ENCODE measurements at places on chromosomes 4 and X.
A peak's percentile ranks its signal among the peaks of the same experiment; 100 is the strongest.

- DNase-seq = no peak
Observed at GRCh38 chrX:105820247-105820646, 2.1 kb upstream of the NRK start.

DNA sequence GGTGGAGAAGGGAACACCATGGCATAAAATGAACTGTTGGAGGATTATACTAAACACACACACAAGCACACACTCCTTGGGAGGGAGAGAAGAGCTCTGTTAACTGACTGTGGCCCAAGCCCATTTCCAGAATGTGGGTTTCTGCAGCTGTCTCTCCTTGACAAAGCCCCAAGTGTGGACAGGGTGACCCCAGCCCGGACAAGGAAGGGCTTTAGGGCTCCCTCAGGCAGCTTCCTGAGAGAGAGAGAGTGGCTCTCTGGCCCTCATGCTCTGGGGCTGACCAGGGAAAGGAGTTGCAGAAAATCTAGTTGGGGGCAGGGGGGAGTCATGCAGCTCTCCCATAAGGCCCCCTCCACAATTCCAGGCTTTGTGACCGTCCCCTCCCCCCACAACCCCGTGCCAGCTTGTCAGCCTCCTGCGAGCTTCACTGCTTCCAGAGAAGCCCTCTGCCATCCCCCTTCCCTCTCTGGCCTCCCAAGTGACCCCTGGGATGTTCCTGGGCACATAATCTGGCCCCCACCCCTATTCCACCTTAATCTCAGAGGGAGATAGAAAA lies 590 bp downstream of the ARHGEF9 start:
- DNase-seq = no peak

- DNase-seq = peak; percentile 3
Observed at GRCh38 chr4:3402491-3403347, 39.0 kb upstream of the HGFAC start.

- no peak for DNase-seq
Observed at GRCh38 chr4:185536411-185536709, 1.1 kb upstream of the PDLIM3 start.

DNA sequence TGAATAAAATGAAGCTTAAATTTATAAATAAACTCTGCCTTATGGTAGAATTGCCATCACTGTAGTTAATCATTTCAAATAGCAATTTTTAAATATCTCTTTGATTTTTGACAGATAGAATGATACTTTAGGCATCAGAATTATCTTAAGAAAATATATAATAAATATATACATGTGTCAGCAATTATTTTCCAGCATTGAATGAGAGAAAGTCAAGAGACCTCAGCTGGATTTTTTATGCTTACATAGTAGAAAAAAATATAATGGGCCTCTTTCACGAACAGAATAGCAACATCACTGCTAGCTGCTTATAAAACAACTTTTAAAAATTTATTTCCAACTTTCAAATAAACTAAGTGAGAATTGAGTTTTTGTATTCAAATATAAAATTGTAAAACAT lies 424.0 kb upstream of the MAGEB16 start:
- no peak for DNase-seq

GRCh38 chrX:94204524-94204923 lies 530.5 kb downstream of the FAM133A start:
- no peak for DNase-seq

DNA sequence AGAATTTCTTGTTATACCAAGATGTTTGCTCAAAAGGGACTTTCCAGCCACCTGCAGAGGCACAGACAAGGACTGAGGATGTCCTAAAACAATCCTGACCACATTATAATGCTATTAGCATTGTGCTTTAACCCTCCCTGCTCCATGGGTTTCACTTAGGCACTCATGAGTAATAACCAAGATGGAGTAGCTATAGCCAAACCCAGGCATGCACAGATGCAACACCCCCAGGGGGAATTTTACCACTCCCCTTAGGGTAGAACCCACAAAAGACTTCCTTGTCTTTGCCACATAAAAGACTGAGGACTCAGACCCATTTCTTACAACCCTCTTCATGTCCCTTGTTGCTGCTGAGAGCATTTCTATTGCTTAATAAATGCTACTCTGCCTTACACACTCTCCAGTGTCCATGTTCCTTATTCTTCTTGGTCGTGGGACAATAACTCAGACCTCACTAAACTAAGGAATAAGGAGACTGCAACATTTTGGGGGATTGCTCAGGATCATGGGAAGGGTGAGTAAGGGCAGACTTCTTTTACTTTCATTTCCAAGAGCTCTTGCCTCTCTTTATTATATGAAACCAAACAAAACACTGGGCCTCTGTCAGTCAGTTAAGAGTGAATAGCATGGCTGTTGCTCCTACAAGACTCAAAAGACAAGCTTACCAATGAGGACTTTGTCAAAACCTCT lies 103.5 kb downstream of the TECRL start:
- DNase-seq = no peak

DNA sequence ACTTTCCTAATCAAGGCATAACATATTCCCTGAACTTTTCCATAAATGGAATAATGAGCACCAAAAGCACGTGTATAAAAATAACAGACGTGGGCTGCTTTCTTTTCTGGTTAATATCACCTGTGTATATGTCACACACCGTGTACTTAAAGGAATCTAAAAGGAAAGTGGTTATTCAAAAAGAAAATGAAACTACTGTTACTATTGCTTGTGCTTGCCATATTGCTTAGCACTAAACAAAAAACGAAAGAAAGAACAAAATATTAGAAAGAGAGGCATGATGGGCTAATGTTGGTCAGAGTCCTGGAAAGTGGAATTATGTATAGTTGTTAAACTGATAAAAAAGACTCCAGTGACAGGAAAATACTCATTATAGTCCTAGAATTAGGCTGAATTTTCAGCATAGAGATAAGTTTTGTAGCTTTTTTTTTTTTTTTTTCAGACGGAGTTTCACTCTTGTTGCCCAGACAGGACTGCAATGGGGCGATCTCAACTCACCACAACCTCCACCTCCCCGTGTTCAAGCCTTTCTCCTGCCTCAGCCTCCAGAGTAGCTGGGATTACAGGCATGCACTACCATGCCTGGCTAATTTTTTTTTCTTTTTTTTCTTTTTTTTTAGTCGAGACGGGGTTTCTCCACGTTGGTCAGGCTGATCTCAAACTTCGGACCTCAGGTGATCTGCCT lies 123.2 kb downstream of the PABPC4L start:
- DNase-seq = no peak

DNA sequence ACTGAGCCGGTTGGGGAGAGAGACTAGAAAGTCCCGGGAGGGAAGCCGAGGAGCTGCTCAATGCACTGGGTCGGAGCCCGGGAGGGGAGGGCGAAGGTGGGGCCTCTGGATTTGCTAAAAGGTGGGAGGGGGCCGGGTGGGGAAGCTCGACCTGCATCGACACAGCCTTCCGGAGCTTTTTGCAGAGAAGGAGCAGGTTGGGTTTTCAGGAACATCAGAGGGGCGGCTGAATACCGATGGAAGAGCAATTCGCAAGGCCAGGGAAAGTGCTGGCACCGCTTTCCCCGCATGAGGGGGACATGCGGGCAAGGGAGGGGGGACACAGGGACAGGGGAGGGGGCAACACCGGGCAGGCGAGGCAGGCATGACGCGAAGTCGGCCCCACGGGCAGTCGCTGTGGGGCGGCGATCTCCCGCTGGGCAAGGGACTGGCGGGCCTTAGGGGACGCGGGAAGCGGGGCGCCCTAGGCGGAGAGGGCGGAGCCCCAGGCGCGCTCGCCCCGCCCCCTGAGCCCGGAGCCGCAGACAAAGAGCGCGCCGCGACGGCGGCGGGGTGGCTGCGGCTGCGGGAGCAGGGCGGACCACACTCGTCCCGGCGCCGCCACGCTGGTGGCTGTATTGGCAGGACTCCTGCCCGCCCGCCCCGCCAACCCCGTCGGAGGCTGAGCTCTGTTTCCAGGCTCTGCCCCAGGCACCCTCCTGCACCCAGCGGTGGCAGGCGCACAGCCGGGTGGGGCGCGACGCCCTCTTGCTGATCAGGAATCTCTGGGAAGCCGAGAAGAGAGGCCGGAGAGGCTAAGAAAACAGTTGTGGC lies 11.6 kb downstream of the PDZD4 start:
- DNase-seq = no peak

DNA sequence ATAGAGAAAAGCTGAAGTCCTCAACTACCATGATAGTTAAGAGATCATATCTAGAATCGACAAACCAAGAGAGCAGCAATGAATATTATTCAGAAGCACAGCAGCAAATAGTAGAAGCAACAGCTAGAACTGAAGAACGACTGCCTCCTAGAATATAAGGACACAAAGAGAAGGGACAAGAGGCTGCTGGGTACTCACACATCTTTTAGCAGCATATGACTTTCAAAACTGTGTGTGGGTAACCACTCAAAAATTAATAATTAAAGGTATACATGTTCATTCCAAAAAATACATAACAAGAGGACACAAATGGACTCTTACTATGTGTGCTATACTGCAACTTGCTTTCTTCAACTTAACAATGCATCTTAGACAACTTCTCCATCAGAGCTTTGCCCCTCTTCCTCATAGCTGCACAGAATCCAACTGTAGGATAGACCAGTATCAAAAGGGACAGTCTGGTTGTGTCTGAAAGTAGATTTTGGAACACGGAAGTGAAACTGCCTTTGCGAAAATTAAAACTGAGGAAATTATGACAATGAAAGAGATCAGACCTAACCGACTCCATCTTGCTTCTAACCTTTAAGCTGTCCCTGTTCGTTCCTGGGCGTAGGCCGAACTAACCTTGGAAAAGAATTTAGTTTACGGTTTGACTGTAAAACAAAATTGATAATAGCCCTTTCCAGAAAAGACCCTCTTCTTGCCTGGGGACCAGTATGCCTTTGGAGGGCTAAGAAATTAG lies 125.7 kb downstream of the SH3KBP1 start:
- DNase-seq = no peak

- no peak for DNase-seq
Observed at GRCh38 chr4:177726111-177726510, 283.9 kb upstream of the AGA start.

DNA sequence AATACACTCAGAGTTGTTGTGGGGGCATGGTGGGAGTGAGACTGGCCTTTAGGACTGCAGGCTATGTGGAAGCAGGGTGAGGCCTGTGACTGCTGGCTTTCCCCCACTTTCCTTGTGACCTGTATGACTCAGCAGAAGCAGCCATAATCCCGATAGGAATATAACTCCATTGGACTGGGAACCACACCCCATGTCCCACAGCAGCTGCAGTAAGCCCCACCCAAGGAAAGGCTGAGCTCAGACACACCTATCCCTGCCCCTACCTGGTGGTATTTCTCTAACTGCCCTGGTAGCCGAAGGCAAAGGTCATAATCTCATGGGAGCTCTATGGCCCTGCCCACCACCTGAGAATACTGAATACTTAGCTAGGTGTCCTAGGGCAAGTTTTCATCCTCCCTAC lies 169.3 kb downstream of the GC start:
- no peak for DNase-seq

DNA sequence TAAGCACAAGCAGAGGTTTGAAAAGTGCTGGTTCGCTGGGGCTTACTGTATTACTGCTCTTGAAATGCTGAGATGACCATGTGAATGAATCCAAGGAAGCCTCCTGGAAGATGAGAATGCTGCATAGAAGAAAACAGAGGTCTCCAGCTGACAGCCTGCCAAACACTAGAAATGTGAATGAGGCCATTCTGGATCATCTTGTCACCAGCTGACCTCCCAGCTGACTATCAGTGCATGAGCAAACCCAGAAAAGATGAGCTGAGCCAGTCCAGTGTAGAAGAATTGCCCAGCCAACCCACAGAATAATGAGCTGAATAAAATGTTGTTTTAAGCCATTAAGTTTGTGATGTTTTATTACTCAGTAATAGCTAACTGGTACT lies 49.1 kb upstream of the DYNLT3 start:
- no peak for DNase-seq

GRCh38 chrX:78661836-78662235 lies 2.7 kb upstream of the RTL3 start:
- DNase-seq = no peak

- DNase-seq = no peak
Observed at GRCh38 chr4:147059064-147059731, 113.5 kb upstream of the TTC29 start.

DNA sequence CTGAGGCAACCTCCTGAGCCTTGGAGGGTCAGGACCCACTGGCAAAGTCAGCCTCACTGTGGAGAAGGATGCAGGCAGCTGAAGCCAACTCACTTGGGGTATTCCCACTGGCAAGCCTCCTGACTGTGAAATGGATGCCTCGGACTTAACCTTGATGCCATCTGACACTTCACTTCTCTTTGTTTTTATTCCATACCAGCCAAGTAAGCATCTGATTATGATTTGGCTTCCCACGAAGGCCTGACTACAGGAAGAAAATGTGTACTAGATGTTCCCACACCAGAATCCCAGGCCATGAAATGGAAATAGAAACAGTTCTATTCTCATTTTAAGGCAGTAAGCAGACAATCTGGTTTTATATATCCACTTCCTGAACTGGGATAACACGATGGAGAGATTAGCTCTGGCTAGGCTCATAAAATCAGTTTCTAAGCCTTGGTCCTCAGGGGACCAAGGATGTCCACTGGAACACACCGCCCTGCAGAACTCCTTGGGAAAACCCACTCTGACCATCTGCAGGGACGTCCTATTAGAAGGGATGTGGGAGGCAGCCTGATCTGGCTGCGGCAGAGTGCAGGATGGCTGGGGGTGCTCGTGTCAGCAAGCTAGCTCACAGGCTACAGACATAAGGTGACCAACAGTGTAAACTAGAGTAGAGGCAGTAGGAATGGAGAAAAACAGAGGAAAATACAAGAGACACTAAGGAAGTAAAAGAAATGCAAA lies 89.3 kb downstream of the TSPAN5 start:
- no peak for DNase-seq

DNA sequence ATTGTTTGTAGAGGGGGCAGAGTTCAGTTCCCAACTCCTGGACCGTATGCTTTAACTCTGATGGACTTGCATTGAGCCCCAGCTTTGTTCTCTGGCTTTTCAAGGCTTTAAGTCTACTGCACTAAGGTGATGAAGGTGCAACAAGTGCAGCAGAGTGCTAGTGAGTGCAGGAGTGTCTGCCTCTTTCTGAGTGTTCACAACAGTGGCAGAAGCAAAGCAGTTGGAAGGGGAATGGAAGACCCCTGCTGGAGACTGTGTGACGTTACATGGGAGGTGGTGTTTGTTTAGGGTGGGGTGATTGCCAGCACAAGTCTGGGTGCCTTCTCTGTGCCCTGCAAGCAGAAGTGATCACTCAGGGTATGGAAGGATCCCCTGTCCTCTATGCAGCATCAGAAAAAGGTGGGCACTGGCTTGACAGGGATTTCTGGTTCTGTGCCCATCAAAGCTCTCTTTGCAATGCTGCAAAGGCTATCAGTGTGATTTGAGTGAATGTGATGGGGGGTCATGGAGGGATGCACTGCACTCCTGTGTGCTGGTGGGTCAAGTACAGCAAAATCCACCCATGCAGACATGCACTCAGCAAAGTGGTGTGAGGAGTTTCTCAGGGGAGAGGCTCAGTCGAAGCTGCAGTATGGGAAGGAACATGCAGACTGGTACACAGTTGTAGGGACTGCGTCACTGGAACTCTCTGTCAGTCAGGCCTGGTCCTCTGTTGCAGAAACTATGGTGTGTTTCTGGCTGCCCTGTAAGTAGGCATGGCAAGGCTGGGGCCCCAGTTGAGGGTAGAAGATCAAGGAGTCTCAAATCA lies 70.9 kb upstream of the UGT2B7 start:
- no peak for DNase-seq

GRCh38 chrX:29145316-29145715 lies 558.1 kb downstream of the IL1RAPL1 start:
- no peak for DNase-seq
